Occipital lobe (tissue), 3 donors: ENCODE measurements at places on chromosomes 3 and 15. TPM values are rescaled to one million over a fixed set of nuclear protein-coding genes. Genes with fewer than 3 reads are reported as not detected.

DNA sequence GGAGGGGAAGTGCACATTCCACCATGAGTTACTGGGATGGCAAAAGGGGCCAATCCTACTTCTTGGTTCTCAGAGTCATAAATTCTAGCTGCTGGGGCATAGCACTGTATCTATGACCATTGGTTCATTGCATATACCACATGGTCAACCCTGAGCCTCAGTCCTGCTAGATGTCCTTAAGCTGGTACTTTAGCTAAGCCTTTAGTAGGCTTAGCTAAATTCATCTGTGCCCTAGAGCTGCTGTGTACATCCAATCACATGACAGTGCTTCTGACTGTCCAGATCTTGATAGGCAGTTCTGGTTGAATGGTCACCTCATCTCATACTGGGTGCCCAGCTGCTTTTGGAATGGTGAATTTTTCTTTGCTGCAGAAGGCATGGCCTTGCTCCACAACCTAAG is 8.2 kb downstream of the NDUFB4 start:
- no peak for DNase-seq

Gene TMCO5A
- not detected for total RNA-seq

Gene CATSPER2
- total RNA-seq, result 4.2 TPM

Gene RTP1
- not detected for total RNA-seq

- peak; percentile 55 for DNase-seq
These were observed 1.0 kb downstream of the ANP32A start for GRCh38 chr15:68819495-68820294.

DNA sequence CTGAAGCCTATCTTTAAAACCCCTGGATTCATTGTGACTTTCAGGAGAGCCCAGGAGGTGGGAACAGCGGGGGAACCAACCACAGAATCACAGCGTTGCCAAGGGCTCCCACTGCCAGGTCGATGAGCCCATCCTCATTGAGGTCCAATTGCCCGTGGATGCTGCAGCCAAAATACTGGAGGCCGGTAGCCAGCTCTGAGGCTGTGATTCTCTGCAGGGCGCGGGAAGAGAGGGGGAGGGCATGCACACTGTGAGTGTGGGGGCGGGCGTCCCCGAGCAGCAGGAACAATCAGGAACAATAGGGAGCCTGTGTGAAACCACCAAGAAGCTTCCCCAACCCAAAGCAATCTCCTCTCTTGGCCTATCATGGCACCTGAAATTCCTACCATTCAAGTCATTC is 53.4 kb downstream of the FEM1B start:
- DNase-seq, result peak; percentile 10

- DNase-seq, result no peak
These were observed 9.8 kb upstream of the MUC4 start for GRCh38 chr3:195821403-195822130.

GRCh38 chr3:88058306-88058580 is 562 bp downstream of the CGGBP1 start:
- DNase-seq, result no peak

GRCh38 chr3:113747283-113748046 is 630 bp downstream of the ATP6V1A start:
- DNase-seq, result peak; percentile 27

Gene TMEM212
- not detected for total RNA-seq

Gene CHRNA5
- total RNA-seq, result 4.8 TPM

- DNase-seq, result no peak
These were observed at the start of gene PLCB2 for GRCh38 chr15:40307421-40308211. Gene PLCB2, minus strand, starts transcription at chr15:40307935. Its CDS starts 263 bp downstream, at chr15:40307672.

DNA sequence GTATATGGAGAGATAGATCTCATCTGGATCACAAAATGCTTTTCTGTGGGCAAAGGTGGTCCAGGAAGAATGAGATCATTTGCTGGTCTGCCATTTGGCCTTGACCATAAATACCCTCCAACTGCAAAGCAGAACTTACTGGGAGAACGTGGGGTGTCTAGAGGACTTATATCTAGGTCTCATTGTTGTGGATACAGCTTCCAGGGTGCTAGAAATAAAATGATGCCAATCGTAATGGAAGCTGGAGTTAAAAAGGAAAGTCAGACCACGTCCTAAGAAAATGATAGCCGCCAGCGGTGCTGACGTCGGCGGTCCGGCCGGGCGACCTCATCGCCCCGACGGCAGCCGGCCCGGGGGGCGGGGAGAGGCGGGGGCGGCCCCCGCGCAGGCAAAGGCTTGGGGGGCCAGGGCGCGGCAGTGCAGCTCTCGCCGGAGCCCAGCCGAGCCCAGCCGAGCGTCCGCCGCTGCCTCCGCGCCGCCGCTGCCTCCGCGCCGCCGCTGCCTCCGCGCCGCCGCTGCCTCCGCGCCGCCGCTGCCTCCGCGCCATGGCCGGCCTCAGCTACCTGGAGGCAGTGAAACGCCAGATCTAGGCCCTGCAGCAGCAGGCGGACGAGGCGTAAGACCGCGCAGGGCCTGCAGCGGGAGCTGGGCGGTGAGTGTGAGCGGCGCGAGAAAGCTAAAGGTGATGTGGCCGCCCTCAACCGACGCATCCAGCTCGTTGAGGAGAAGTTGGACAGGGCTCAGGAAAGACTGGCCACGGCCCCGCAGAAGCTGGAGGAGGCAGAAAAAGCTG is 89.5 kb downstream of the EOMES start:
- peak; percentile 29 for DNase-seq

Gene NUSAP1
- total RNA-seq, result 20.7 TPM

GRCh38 chr3:71779674-71780377 is 5.1 kb downstream of the PROK2 start:
- no peak for DNase-seq

Gene IL17RC
- 4.5 TPM for total RNA-seq

Gene NR1I2
- 0.16 TPM for total RNA-seq

- DNase-seq, result no peak
These were observed 851 bp upstream of the TEX55 start for GRCh38 chr3:119145128-119145499.

DNA sequence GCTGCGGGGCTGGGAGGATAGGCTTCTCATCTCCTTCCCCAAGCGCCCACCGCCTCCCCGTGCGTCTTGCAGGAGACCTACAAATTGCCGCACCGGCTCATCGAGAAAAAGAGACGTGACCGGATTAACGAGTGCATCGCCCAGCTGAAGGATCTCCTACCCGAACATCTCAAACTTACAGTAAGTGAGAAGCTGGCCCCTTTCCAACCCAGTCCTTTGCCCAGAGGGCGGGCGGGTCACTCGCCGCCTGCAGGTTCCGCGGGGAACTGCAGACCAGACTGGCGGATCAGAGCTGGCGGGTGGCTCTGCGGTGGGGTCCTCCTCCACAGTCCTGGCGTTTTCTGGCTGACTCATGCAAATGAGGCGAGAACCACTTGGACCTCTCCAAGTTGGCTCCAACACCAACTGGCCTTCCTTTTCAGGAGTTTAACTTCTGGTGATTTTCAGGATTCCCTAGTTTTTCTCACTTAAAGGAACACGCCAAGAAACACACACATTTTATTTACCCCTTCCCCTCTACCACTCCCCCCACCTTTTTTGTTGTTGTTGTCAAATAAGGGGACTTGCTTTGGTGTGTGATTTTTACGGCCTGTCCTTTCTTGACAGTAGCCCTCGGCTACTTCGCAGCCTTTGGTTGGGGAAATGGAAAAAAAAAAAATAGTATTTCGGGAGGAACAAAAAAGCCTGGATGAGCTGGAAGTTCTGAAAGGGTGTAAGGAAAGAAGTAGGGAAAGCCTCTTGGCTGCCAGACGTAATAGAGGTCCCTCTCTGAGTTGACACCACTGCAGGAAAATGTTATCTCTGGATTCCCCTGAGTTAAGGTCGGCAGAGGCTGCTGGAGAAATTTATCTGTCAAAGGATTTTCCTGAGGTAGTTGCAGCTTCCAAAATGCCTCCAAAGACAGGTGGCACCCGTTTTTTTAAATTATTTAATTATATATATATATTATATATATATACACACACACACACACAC is 1.3 kb downstream of the BHLHE40 start:
- DNase-seq, result peak; percentile 75

GRCh38 chr3:61657689-61658088 is 96.3 kb downstream of the PTPRG start:
- DNase-seq, result no peak

GRCh38 chr3:190458040-190458439 is 8.3 kb upstream of the TMEM207 start:
- no peak for DNase-seq

DNA sequence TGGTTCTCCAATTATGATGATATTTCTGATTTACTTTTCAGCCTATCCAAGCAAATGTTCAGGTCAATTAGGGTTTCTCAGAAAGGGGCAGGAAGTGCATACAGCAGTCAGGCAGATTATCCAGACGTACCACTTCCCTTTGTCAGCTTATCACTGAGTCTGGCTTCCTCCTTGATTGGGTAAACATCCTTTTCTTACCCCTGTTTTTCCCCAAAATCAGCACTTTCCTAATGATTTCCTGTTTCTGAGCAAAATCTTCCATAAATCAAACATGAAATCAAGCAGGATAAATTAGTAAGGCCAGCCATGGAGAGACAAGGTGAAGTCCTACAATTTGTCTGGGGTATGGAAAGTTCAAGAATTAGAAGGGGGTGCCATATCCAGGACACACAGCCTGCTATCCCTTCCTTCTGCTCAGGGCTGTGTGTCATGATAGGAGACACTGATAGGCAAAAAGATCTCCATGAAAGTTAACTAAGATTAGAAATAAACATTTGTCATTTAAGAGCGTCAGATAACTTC is 29.0 kb downstream of the ADIPOQ start:
- no peak for DNase-seq

GRCh38 chr15:89806210-89806558 is 8.5 kb downstream of the ANPEP start:
- DNase-seq, result no peak

Gene IFT80
- total RNA-seq, result 83.8 TPM

Gene CDHR4
- not detected for total RNA-seq

DNA sequence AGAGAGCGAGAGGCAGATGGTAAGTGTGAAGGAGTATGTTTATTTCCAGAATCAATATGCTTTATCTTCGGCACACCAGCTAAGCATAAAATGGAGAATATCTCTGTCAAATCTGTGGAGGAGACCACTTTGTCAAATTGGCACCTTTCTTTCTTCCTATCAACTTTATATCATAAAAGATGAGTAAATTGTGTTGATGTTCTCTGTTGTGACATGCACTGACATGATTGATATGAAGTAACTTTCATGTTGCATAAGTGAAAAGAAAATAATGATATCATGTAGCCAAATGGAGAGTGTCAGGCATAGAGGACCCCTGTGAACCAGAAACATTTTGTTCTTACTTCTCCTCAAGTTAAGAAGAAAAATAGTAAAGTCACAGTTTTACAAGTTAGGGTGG is 753.8 kb downstream of the ZNF385D start:
- DNase-seq, result no peak

- no peak for DNase-seq
These were observed 69.6 kb upstream of the RASGRF1 start for GRCh38 chr15:79160211-79160610.

Gene ISLR
- 8.9 TPM for total RNA-seq

Gene UBE2E2
- 40.2 TPM for total RNA-seq

- DNase-seq, result no peak
These were observed 127.8 kb upstream of the SLC7A14 start for GRCh38 chr3:170713653-170714052.

DNA sequence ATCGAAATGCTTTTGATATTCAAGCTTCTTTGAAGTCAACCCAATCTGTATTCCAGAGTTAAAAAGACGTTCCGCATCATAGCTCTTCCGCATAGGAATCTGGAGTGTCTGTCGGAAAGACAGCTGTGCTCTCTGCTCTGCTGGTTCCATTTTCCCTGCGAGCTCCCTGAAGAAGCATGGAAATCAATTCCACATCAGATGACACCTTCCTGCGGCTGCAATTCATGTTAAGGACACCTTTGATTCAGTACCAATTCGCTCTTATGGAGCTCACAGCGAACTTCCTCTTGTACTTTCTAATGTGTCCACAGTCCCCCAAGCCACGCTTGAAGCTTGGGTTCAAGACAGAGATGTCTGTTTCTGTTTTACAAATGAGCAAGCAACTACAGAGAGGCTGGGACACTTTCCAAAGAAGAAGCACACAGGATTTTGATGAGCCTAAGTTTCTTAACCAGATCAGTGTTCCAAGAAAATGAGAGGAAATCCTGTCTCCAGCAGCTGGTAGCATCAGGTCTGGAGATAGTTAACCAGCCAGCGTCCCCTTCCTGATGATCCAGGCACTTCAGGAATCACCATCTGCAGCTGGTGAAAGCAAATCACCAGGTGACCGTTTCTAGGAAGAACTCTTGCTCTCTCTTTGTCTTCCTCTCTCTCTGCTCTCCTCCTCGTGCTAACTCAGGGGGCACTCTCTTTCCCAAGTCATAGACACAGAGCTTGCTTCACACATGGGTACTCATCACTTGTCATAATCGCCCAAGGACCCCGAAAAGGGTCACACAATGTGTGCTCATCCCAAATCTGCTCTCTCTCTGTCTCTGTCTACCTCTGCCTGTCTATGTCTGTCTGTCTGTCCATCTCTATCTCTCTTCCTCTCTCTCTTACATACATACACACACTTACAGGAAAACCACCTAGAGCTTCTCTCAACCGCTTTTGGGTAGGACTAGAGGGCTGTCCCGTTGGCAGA is 281.8 kb downstream of the FAM43A start:
- no peak for DNase-seq

DNA sequence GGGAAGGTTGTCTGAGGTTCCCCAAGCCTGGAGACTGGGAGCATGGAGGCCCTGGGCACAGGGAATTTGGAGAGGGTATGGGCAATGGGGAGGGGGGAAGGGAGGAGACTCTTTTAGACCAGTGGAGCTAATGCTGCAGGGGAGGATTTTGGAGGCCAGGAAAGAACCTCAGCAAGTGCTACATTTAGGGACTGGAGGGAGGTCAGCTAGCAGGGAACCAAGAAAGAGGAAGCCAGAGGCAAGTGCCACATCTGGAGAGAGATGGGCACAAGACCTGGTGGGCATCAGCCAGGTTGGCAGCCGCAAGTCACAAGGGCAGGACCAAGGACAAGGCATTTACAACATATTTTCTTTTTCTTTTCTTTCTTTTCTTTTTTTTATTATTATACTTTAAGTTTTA is 20.7 kb downstream of the PLEKHO2 start:
- DNase-seq, result no peak

Gene GOLGA8T
- total RNA-seq, result 0.16 TPM

DNA sequence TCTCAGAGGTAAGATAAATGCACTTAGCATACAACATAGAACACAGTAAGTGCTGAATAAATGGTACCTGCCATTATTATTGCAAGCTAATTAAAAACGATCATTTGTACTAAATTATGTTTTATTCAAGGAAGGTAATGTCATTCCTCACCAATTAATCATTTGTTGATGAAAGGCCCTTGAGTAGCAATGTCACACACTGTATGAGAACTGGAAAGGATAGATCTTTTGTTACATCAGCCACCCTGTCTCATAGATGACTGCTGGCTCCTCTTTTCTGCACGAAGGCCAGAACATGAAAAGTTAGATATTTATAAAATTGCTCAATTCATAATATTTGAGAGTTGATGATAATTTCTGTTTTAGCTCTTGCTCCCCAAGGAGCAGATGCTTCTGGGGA is 415.4 kb downstream of the RBMS3 start:
- DNase-seq, result no peak

- DNase-seq, result no peak
These were observed 121.2 kb upstream of the GAP43 start for GRCh38 chr3:115502128-115502527.

Gene TF
- 2.5 TPM for total RNA-seq

- no peak for DNase-seq
These were observed 12.1 kb downstream of the PAK6 start for GRCh38 chr15:40250771-40251483.

GRCh38 chr3:30130391-30130790 is 476.0 kb upstream of the TGFBR2 start:
- no peak for DNase-seq

GRCh38 chr3:150868282-150868681 is 37.0 kb downstream of the MINDY4B start:
- no peak for DNase-seq
